ENCODE measurements at places on chromosomes 7 and 10.

DNA sequence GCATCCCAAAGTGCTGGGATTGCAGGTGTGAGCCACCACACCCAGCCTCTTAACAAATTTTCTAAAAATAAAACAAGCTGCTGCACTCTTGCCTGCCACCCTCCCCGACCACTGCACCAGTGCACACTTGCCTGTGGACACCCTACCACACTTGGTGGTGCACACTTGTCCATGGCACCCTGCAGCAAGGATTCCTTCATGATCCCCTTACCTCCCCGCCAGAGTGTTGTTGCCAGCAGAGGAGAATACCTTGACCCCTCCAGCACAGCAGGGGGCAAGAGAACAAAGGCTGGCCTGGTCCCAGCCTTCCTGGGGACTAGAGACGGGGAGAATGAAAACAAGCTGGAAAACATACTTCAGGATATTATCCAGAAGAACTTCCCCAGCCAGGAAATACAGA lies 65.9 kb upstream of the KCND2 start:
- no peak for DNase-seq

DNA sequence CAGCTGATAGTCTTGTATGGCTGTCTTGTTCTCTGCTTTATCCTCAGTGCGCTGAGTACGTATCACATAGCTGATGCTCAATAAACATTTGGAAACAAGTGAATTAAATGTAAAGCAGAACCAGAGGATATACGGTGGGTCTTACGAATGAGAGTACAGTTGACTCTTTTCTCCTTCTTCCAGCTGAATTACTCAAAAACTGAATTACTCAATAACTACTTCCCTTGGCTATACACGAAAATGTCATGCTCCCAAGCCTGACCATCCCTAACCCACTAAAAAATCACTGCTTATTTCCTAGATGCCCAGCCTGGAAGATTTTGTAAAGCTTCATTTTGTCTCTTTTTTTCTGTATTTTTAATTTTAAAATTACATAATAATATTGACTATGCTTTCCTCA lies 3.2 kb upstream of the RSU1 start:
- DNase-seq, result no peak

GRCh38 chr10:15427843-15428414 lies 56.8 kb upstream of the FAM171A1 start:
- DNase-seq, result peak; percentile 17

DNA sequence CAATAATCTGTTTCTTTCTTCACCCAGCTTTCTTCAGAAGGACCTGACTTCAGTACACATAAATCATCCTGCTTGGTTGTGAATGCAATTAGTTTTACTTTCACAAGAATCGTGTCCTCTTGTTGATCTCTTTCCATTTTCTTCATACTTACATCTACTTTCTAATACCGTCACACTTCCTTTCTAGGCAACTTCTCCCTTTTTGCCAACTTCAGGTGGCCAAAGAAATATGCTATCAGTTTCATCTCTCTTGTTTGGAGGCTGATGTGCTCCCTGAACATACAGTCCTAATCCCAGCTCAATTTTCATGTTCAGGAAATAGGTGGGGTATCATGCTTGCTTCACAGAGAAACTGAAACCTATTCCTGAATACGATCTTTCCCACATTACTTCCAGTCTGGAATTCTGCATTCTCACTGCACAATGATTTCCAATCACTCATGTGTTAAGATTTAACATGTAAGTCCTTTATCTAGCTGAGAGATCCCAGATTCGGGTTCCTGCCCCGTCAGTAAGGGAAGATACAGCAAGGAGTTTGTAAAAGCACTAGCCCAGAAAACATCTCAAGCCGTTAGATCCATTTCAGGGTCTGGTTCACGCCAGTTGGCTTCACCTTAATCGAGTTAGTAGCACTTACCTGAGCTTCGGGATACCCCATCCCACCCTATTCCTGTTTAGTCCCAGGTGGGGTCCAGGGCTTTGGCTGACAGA lies 994 bp downstream of the SLC25A28 start:
- DNase-seq, result no peak

- no peak for DNase-seq
These were observed 138.3 kb downstream of the CCDC71L start for GRCh38 chr7:106522696-106523095.

DNA sequence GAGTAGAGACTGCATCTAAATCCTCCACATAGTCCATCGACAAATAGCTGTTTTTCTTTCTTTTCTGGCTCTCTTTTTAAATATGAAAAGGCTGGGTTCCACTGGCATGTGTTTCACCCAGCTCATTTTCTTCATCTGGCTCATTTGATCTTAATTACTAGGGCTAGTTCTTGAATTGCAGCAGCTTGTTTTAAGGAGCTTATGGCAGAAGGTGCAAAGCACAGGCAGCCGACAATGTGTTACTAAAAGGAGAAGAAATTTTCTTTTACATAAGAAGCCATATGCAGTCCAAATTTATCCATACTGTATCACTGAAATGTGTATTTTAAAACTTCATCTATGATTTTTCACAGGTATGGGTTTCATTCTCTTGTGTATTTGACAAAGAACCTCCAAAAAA lies 205.6 kb upstream of the PTER start:
- no peak for DNase-seq

DNA sequence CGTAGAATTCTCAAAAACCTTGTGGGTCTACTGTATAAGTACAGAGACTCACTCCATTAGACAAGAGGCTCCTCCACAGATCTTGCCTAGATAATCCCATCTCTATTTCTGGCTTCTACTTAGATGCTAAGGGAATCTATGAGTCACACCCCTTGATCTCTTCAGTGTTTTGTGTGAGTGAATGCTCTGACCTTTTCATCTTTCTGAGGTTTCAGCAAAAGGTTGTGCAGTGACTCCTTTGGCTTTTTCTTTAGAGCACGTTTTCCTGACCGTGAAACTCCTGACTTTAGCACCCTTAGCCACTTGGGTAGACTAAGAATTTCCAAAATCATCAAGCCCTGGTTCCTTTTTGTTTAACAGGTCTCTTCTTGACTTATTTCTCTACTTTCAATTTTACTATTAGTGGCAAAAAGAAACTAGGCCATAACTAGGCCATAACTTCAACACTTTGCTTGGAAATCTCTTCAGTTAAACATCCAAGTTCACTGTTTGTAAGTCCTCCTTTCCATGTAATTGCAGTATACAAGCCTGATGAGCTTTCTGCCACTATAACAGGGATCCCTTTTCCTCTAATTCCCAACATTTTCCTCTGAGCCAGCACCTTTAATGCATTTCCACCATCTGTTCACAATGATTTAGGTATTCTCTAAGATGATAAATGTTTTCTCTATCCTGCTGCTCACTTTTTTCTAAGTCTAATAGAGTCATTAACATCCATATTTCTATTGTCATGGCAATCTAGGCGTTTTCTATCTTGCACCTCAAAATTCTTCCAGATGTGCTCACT lies 19.4 kb downstream of the COPG2 start:
- peak; percentile 11 for DNase-seq

GRCh38 chr10:131033166-131034085 lies 278.1 kb downstream of the TCERG1L start:
- DNase-seq, result no peak

DNA sequence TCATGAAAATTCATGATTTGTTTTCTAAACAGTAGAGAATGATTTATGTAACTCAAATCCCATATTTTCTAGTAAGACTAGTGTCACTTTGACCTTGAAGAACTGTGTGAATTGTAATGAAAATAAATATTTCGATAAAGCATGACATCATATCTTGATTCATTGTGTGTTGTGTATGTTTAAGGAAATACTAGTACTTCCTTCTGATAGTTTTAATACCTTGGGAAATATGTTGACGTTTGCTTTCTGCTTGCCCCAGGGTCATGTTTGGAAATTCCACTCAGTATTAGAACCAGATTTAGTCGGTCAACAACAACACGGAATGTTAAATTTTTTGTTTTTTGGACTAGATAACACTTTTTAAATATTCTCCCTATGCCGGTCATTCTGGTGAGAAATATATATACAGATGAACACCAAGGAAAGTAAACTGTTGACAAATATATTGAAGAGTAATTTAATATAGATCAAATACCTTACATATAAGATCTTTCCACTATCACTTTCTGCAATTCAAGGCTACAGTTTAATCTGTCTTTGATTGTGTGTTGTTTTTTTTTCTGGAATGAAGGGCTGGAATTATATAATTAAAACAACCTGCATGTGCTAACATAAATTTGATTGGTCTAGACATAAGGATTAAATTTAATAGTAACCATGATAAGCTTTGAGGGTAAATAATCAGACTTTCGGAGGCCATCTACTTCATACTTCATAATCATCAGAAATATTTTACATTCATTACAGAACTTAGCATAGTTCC lies 126.2 kb downstream of the MDFIC start:
- no peak for DNase-seq

DNA sequence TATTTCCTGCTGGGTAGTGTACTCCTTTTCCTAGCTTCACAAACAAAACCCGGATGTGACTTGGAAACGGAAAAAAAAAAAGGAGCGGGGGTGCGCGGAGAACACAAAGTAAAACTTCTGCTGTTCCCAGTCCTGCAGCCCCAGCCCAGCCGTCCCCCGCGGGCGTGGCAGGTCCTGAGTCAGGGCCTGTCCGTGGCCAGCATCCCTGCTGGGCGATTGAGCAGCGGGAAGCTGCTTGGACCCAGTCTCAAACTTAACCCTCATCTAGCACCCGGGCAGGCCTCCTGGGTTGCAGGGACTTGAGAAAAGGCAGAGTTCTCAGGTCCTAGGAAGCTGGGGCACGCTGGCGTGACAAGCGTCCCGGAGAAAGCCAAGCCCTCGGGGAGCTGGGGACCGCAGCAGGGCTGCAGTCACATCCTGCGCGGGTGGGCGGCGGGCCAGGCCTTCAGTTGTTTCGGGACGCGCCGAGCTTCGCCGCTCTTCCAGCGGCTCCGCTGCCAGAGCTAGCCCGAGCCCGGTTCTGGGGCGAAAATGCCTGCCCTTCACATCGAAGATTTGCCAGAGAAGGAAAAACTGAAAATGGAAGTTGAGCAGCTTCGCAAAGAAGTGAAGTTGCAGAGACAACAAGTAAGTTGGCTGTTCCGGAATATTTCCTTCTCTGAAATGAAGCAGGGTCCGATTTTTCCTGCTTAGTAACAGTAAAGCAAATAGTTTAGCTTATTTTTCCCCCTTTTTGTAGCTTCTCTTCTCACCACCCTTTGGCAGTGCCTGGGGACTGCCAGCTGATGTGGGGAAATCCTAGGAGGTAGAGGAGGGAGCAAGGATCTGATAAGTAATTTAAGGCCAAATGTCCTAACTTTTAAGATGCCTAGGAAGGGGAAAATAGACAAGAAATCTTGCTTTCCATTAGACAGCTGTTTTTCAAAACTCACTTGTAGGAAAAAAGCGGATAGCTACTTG lies at the start of gene GNG11:
Gene GNG11, plus strand, starts transcription at position 129 of the 960 bp plus-strand sequence. Its CDS starts 403 bp downstream, at position 532.
- DNase-seq, result peak; percentile 43

DNA sequence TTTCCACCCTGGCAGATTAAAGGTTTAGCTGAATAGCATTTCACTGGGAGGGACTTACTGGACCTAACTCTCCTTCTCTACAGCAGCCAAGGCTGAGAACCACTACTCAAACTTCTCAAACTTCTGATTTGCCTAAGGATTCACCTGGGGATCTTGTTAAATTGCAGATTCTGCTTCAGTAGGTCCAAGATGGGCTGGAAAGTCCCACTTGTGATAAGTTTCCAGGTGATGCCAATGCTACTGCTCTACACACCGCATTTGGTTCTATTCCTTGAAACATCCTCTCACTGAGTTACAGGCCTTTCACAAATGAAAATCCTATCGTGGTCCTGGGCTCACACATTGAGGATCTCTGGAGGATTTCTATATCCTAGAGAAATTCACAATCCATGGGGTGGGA lies 147.9 kb downstream of the CHCHD3 start:
- DNase-seq, result no peak

GRCh38 chr10:77560471-77560870 lies 77.1 kb downstream of the KCNMA1 start:
- no peak for DNase-seq

DNA sequence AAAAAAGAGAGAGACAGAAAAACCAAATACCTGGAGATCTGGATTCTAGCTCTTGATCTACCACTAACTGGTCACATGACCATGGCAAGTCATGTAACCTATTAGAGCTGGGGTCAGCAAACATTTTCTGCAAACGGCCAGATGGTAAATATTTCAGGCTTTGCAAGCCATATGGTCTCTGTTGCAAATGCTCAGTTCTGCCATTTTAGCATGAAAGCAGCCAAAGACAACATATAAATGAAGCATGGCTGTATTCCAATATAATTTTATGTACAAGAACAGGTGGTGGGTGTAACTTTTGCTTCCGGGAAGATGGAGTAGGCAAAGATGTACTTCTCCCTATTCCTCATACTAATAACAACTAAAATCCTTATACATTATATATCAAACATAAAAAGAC lies 6.7 kb downstream of the FRA10AC1 start:
- peak; percentile 4 for DNase-seq

DNA sequence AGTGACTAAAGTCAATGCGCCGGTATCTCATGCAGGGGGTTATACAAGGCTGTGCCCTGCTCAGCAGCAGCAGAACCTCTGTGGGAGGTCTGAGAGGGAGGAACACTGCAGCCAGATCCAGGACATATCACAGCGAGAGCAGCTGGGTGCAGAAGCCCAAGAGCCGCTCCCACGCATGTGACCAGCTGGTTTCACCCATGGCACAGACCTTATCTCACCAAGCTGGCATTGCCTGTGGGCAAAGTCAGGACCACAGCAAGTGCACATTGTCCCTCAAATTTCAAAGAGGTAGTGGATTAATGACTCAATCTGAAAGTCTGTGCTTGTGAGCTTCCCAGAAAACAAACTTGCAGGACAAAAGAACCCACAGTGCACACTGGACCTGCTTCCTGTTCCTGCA lies 31.6 kb upstream of the AKR1C1 start:
- DNase-seq, result no peak

DNA sequence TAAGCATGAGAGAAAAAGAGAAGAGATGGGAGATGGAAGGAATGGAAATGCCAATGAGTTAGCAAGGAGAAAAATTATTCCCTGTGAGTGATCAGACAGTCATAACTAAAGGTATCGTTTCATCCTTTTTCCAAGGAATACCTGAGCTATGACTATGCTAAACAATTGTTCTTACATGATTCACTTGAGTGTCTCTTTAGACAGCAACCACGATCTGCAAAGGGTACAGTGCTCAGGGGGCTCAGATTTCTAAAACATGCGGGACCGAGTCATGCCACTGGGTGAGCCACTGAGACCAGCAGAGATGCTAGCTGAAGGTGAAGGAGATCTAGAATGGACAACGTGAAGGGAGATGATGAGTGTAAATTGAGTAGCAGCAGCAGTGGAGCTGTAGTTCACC lies 78.0 kb upstream of the CTTNBP2 start:
- no peak for DNase-seq

DNA sequence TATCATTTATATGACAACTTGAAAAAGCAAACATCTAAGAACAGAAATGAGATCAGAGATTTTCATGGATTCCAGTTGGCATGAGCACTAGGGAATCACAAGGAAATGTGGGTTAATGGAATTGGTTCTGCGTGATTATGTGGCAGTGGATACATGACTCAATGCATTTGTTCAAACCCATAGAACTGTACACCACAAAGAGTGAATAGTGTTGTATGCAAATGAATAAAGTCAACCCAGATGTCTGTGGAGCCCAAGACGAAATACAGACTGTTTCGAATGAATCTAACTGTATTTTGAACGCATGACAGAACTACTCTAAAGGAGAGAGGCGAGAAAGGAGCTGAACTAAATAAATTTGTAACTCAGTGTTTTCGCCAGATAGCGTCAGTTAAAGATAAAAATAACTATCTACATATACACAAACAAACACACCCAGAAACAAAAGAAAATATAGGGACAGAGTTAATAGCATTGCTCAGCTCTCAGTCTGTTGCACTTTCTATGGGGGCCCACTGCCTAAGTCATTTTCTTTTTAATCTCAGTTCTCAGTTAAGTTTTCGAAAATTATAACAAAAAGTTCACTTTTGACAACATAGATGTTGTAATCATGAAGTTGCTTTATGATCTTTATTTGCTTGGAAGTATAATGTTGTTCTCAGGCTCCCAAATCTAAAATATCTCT lies 636.7 kb upstream of the SEMA3D start:
- DNase-seq, result no peak
